Germinal center (tissue), 1 donor: ENCODE measurements at places on chromosomes 2 and 18.

DNA sequence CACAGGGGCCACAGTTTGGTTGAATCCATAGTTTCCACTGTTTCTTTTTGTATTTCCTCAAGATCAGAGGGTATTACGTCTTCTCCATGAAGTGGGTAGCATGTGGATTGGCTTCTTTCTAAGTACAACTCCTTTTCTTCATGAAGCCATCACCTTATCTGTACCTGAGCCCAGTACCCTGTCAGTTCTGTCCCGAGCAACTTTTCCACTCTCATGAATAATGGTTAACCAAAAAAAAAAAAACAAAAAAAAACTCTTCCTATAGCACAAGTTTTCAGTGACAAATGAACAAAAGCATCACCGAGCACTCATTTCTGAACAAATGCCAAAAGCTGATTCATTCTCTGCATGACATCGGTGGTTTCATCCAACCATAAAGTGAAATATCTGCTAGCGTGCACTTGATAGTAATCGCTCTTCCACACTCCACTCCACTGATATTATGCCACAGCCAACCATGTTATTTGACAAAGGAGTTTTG is 53.0 kb upstream of the CCDC150 start:
- DNase-seq = no peak

GRCh38 chr2:158458617-158458920 is 1.8 kb downstream of the PKP4 start:
- no peak for DNase-seq

DNA sequence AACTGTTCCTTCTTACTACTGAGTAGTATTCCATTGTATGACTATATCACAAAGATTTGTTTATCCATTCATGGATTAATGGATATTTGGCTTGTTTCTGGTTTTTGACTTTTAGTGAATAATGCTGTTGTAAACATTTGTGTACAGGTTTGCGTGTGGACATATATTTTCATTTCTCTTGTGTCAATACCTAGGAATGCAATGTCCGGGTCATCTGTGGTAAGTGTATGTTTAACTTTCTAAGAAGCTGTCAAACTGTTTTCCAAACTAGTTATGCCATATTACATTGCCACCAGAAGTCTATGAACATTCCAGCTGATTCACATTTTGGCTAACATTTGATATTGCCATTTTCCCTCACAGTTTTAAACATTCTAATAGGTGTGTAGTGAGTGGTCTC is 29.1 kb upstream of the SLC16A14 start:
- no peak for DNase-seq

DNA sequence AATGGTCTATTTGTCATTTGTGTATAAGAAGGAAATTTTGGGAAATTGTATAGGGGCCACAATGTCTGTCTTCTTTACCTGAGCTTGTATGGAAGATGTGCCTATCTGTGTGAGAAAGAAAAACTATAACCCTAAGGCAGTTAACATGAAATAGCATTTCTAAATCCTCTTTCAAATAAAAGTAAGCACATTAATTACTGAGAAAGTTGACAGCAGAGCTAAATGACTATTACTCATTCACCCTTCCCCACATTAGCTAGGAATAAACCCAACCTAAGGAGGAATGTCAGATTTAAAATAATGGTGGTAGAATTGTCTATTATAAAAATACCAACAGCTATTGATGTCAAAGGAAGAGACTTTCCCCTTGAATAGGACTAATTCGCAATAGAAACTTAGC is 56.2 kb downstream of the SLC38A11 start:
- no peak for DNase-seq

GRCh38 chr18:68713796-68714195 is 1.1 kb downstream of the TMX3 start:
- no peak for DNase-seq

DNA sequence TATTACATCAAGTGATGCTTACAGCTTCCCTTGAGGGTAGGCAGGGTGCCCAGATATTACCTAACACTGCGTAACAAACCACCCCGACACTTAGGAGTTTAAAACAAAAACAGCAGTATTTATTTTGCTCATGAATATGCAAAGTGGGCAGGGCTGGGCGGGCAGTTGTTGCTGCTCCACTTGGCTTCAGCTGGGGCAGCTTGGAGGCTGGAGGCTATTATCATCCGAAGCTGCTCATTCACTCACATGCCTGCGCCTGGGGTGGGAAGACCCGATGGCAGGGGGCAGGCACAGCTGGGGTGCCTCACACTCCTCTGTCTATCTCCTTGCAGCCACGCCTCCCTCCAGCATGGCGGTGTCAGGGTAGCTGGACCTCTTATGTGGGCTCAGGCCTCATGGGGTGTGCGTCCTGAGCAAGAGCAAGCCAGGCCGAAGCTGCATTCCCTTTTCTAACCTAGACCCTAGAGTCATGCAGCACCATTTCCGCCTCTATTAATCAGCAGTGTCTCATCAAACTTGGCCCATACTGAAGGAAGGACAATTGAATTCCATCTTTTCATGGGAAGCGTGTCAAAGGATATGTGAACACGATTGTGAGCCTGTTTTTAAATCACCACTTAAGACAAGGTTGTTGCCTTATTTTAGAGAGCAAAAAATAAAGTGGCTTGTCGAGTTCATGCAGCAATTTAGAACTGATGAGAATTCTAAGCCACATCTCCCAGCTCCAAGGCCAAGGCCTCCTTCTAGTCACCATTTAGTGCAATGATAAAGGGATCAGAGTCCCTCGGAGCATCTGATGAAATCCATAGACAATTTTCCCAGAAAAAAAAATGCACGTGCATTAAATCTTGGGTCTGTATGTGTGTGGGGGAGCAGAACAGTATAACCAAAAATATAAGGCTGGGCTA is 54.9 kb downstream of the SDC1 start:
- DNase-seq = no peak

- DNase-seq = no peak
These were observed 377.4 kb downstream of the SETBP1 start for GRCh38 chr18:45057955-45058600.

- no peak for DNase-seq
These were observed 881.3 kb downstream of the LRRTM4 start for GRCh38 chr2:76640905-76641304.

DNA sequence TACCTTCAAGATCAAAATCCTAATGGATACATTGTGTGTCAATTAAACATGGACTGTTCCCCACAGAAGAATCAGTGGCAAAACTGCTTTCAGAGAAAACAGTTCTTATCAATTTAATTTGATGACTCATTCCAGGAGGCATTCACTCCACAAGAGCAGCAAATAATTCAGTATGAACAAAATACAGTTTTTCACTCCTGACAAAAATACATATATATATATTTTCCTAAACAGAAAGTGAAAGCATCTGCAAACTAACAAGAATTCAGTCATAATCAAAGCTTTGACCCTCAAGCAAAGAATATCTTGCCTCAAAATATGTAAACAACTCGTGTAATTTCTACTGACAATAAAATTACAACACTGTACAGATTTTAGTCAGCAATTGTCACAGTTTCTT is 685.1 kb upstream of the SLC8A1 start:
- DNase-seq = no peak

- DNase-seq = no peak
These were observed 33.3 kb downstream of the ANTXR1 start for GRCh38 chr2:69046221-69046662.

DNA sequence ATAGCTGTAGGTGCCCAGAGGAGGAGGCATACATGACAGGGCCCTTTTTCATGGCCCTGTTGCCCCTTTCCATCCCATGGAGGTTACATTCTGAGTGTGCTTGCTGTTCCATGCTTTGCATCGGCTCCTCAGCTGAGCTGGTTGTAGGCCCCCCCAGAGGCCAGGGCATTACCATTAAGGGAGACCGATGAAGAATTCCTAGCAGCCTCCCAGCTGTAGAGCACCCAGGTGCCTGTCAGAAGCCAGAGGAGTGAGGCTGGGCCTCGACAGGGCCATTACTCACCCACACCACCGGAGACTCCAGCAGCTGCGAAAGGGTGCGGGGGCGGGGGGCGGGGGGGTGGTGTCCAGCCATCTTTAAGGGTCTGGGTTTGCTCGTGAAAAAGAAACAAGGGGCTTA is 72.2 kb downstream of the GALNT14 start:
- no peak for DNase-seq

DNA sequence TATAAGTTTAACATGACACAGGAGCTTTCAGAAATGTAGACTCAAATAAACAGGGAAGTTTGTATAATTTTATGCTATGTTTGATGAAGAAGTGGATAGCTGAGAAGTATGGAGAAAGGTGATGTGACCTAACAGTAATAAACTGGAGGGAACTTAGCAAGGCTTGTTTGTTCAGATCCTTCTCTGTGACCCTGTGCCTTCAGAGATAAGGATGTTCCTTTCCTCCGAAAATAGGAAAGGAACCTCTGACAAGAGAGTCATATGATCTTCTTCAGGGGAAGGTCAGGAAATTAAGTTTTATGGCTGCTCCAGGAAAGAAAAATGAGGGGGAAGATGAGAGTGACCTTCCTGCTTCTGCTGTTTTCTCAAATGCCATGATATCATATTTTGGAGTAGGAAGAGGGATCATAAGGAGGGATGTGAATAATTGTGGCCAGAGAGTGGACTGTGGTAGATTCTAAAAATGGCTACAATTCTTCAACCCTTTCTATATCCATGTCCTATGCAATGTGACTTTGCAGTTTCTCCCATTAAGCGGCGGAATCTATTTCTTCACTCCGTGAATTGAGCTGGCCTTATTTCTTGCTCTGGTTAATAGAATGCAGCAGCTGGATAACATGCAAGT is 8.5 kb upstream of the C2orf69 start:
- no peak for DNase-seq

GRCh38 chr2:55482186-55482884 is 37.2 kb upstream of the CFAP36 start:
- no peak for DNase-seq

- no peak for DNase-seq
These were observed 1354.5 kb upstream of the ZEB2 start for GRCh38 chr2:145874466-145874865.

- no peak for DNase-seq
These were observed 29.4 kb downstream of the SPRED2 start for GRCh38 chr2:65402780-65403528.

DNA sequence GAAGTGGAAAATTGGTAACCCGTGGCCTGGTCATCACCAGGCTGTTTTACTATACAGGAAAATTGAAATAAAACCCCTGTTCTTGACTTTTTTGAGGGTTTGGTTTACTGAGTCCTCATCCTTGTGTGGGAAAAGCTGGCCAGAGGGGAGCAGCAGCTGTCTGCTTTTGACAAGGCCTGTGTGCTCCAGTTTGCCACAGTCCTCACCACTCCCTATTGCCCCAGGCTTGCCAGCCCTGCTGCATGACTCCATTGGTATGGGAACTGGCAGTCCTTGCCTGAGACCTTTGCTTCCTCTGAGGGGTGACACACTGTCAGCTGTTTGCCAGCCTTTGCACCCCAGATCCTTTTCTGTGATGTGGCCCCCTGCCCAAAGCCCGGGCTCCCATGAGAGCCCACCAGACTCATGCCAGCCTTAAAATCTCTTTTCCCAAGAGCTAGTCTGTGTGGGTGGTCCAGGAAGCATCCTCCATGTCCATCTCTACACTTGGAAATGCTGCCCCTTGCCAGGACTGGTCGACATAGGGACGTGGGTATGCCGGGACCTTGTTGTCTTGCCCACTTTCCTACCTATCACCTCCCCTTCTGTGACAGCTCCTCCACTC is 39.0 kb downstream of the GLI2 start:
- no peak for DNase-seq

GRCh38 chr2:29293830-29294438 is 178.7 kb downstream of the CLIP4 start:
- DNase-seq = no peak
